ENCODE measurements at places on chromosomes 2 and 18. TPM values are rescaled to one million over a fixed set of nuclear protein-coding genes. Genes with fewer than 3 reads are reported as not detected.
A peak's percentile ranks its signal among the peaks of the same experiment; 100 is the strongest.

- DNase-seq = no peak
Measured at GRCh38 chr2:133777574-133777960, 209.3 kb upstream of the NCKAP5 start.

MRPL33 gene
- total RNA-seq = 3.4 TPM

DNA sequence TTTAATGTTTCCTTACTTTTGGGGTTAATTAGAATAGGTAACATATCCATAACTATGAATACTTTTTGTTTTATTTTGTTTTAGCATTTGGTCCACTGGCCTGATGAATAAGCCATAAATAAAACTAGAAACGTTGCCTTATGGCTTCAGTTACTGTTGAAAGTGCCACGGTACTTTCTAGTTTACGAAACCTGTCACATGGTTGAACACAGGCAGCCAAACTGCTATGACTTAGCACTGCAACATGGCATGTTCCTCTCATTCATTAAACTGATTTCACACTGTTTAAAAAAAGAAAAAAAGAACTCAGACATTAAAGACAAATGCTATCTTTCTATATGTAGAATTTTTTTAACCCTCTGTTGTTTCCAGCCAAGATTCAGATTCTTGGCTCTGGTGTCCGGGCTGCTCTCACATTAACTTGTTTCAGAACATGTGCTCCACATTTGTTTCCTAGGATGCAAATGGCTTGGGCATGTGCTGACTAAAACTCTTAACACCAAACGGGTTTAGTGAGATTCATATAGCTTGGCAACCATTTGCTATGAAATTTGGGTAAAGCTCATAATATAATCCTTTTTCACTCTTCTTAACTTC lies 323.9 kb upstream of the RND3 start:
- DNase-seq = no peak

TMEFF2 gene
- not detected for total RNA-seq

GRCh38 chr2:215489288-215489848 lies 53.5 kb upstream of the FN1 start:
- DNase-seq = no peak

DNA sequence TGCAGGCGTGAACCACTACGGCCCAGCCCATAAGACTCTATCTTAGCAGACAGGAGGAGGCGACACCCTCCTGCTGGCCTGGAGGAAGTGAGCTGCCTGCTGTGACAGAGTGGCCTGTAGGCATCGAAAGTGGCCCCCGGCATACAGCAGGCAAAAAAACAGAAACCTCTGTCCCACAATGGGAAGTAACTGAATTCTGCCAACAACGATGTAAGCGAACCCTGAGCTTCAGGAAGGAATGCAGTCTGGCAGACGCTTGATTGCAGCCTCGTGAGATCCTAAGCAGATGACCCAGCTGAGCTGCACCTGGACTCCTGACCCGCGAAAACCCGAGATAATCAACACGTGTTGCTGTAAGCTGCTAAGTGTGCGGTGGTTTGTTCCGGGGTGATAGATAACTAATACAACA lies 13.6 kb downstream of the MRO start:
- no peak for DNase-seq

- DNase-seq = no peak
Measured at GRCh38 chr2:44936715-44937687, 4.5 kb upstream of the SIX3 start.

- peak; percentile 84 for DNase-seq
Measured at GRCh38 chr2:127086990-127087790, 19.8 kb downstream of the BIN1 start.

EPAS1 gene
- 1,738 TPM for total RNA-seq

- no peak for DNase-seq
Measured at GRCh38 chr2:223970343-223971128, 13.3 kb downstream of the MRPL44 start.
